ENCODE measurements at places on chromosomes 11 and 22.

GRCh38 chr11:43943931-43944751 lies 1.7 kb downstream of the C11orf96 start:
- peak; percentile 63 for DNase-seq

- no peak for DNase-seq
Measured at GRCh38 chr11:21072558-21072957, 403.2 kb downstream of the NELL1 start.

DNA sequence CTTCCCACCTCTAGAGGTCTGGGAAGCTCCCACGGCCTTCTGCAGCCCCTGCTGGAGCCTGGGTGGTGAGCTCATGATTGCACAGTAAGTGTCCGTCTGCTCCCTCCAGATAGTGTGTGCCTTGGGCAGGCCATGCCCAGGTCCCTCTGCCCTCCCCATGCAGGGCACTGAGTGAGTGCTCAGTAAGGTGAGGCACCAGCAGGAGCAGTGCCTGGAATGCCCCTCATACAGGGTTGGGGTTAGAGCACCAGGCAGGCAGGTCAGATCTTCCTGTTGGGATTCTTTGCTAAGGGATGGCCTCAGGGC lies 50.3 kb downstream of the NAT10 start:
- no peak for DNase-seq

DNA sequence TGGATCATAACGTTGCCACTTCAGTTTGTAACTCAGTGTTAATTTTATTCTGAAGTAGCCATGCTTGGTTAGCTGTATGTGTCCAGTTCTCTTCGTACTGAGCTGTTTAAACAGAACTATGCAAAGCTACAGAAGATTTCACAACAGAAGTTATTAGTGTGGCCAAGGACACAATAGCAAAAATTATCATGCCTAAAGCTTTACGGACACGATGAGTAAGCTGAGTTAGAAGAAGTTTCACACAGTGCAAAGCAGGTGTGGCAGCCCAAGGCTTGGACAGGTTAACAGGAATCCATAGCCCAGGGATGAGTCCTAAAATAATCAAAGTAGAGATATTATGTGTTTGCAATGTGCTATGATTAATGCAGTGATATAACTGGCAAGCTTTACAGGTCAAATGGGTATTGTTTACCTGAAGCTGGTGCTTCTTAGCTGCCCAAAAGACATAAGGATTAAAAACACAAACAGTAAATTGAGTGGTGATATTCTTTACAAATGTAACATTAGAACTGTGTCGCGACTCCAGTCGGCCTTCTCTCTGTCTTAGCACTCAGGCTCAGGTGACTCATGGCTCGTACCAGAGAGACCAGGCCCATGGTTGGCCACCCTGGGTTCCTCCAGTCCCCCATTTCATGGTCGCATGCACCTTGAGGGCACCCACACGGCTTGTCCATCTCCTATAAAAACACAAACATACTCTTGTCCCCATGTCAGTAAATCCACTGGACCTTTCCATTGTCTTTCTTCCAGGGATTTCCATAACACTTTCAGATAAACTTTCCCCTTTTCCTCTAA lies 35.5 kb upstream of the NCAM1 start:
- no peak for DNase-seq

GRCh38 chr11:118240999-118241763 lies 11.0 kb downstream of the MPZL3 start:
- no peak for DNase-seq

- peak; percentile 97 for DNase-seq
Measured at GRCh38 chr11:20035701-20036601, 124.3 kb downstream of the DBX1 start.

GRCh38 chr22:36409911-36410756 lies 22.4 kb upstream of the MYH9 start:
- DNase-seq, result peak; percentile 72

GRCh38 chr11:111574373-111575225 lies 27.6 kb upstream of the SIK2 start:
- no peak for DNase-seq

DNA sequence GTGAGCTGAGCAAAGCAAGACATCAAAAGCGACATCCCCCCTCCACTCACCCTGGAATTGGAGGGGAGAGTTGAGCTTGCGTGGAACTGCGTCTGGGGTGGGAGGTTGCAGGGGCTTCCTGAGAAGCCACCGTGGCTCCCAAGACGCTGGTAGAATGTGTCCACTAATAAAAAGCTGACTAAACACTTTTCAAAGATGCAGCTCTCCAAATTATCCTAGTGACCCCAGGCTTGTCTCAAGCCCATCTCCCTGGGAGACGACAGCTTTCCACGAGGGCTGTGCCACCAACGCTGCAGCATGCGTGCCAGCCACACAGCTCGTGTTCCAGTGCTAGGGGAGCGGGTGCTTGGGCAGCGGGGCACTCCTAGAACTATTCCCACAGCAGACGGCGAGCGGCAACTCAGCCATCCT lies 6.3 kb upstream of the GAL start:
- DNase-seq, result no peak

GRCh38 chr22:17847360-17848078 lies 73.2 kb upstream of the BID start:
- no peak for DNase-seq

- peak; percentile 7 for DNase-seq
Measured at GRCh38 chr11:8019314-8020243, 32.4 kb downstream of the EIF3F start.

DNA sequence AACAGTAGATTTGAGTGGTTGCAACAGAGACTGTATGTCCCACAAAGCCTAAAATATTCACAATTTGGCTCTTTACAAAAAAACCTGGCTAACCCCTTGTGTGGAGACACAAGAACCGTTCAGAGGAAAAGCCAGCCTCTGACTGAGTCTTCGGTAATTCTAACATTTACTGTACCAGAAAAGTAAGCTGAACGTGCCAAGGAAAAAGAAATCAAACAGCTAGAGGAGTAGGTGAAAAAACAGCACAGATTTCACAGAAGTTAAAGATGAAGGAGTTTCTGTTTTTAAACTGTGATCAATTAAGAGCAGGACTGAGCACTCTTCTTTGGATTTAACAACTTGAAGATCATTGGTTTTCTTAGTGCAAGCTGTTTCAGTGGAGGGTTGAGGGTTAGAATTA lies 424.7 kb upstream of the KIRREL3 start:
- DNase-seq, result no peak

DNA sequence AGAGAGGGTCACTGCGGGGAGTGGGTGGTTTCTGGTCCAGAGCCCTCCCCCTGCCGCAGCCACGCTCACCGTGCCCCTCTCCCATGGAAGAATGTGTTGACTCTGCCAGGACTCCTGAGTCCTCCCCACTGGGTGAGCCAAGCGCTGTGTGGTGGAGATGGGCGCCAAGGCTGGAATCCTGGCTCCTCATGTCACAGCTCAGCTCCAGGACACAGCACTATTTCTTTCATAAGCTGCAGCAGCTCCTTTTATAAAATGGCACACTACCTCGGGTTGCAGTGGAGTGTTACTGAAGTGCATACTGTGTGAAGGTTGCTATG lies 83.9 kb downstream of the FEZ1 start:
- DNase-seq, result no peak

DNA sequence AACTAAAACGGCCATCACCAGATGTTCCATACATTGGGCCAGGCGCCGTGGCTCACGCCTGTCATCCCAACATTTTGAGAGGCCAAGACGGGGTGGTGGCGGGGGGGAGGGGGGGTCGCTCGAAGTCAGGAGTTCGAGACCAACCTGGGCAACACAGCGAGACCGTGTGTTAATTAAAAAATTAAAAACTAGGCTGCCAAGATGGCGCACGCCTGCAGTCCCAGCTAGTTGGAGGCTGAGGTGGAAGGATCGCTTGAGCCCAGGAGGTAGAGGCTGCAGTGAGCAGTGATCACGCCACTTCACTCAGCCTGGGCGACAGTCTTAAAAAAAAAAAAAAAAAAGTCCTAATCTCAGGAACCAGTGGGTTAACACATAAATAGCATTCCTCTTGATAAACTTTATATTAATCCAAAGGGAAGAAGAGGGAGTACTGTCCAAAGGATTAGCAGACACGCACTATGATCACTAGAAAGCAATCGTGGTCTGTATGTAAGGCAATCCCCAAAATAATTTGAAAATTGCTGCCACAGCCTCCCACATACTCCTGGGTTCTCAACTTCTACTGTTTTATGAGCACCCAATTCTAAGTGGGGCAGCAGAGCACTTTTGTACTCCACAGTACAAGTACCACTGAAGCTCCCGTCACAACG lies 604 bp downstream of the PUS3 start:
- no peak for DNase-seq

DNA sequence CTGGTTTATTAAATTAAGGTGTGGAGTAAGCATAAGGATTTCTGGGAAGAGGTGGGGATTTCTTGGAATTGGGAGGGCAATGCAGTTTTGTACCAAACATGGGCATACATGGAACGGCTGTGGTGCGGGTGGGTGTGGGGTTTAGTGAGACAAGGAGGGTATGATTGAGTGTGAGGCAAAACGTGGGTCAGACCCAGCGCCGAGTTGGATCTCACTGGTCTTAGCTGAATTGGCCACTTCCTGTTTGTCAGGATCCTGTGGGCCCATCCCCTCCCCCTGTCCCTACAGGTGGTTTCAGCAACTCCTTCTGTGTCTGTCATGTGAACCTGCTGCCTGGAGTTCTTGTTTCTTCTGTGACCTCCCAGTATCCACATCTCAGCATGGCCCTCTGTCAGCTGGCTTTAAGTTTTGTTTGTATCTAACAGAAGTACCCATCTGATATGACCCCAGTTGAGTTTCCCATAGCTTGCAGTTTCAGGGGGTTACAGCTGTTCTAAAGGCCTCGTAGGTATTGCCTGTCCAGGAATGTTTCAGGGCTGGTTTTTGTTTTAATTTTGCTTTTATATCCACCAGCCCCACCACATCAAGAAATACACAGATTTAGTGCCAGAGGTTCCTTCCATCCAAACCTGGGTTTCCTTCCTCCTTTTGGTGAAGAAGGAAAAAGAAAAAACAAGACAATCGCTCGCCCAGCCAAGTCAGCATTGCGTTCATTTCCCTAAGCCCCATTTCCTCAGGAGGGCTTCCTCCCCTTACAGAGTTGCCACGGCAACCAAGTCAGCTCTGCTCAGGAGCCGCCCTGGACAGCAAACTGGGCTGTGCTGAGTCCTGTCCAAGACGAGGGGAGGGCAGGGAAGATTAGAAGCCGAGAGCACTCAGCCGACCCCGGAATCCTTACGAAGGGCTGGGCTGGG lies 6.0 kb downstream of the APOL1 start:
- peak; percentile 65 for DNase-seq

GRCh38 chr11:45698777-45699497 lies 33.5 kb upstream of the CHST1 start:
- DNase-seq, result no peak

GRCh38 chr22:35392357-35392756 lies 7.6 kb upstream of the MCM5 start:
- DNase-seq, result no peak

DNA sequence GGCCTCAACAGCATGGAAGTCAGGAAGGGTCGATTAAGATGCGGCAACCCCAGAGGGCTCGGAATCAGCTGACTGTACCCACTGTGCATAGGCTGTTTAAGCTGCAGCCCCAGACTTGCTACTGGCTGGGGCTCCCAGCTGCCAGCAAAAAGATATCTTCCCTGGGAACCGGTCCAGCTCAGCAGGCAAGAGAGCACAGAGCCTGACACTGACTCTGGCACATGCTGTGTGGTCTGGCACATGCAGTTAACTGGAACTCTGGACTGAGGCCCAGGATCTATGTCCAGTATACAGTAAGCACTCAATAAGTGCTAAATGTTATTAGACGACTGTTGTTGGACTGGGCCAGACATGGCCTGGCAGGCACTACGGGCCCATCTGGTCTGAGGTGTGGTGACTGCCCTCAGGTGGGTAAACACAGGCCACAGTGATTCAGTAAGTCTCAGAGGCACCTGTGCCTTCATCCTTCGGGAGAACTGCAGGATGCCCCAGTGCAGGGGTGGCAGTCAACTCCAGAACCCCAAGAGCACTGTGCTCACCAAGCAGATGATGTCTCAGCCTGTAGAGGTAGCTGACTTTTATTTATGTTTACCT lies 87.6 kb downstream of the LARGE1 start:
- DNase-seq, result peak; percentile 3

DNA sequence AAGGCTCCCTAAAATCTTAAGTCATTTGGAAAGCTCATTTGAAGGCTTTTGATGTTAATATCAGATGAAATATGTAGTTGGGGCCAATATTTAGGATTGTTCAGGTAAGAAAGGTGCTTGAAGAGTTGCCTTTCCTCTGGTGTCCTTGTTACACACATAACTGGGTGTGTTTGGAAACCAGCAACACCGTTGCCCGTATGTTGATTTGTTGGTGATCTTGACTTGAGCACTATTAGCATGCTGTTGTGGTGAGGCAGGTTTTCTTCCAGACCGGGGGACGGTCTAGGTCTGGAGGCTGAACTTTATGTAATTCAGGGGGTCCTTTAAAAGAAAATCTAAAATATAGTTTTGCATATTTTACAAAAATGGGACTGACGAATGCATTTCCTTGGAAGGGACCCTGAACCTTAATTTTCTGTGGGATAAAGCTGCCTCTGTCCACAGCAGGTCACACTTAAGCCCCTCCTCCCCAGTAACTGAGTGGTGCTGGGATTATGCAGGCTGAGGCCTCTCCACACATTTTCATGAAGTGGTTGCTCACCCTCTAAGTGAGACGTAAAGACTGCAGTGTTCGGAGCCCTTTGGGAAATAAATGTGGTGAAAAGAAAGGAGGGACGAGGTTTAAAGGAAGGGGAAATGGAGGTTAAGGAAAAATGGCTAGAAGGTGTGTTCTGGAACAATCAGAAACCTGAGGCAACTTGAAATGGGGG lies 1.8 kb downstream of the YWHAH start:
- peak; percentile 39 for DNase-seq

DNA sequence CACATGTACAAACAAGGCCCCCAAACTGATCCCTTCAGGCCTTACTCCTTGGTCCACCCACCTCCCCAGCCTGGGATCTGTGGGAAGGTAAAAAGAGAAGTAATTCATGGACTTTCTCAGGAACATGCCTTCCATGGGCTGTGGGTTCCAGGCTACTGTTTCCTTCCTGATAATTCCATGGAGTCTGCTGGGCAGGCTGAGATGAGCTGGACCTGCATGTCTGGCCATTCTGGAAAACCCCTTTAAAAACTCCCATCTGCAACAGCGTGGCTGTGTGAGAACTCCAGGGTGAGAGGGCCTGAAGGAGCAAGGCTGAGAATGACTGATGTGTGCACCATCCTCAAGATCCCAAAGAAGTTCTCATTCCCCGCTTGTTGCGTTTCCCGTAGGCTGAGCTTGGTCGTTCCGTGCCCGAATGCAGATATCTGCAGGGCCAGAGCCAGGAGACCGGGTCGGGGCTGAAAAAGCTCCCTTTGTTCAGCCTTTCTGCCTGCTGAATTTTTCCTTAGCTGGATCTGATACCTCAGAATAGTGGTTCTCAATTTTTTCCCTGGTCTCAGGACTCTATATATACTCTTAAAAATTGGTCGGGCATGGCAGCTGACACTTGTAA lies 72.9 kb downstream of the NAT10 start:
- no peak for DNase-seq

- no peak for DNase-seq
Measured at GRCh38 chr22:34943830-34944229, 122.1 kb upstream of the ISX start.

- no peak for DNase-seq
Measured at GRCh38 chr22:46539169-46539568, 1.7 kb upstream of the CELSR1 start.

- no peak for DNase-seq
Measured at GRCh38 chr11:97772705-97773104, 1248.0 kb upstream of the CNTN5 start.

Measured in astrocyte of the spinal cord (primary cell).